ENCODE measurements at places on chromosomes 1 and 21. TPM values are rescaled to one million over a fixed set of nuclear protein-coding genes. Genes with fewer than 3 reads are reported as not detected.
A peak's percentile ranks its signal among the peaks of the same experiment; 100 is the strongest.

DNA sequence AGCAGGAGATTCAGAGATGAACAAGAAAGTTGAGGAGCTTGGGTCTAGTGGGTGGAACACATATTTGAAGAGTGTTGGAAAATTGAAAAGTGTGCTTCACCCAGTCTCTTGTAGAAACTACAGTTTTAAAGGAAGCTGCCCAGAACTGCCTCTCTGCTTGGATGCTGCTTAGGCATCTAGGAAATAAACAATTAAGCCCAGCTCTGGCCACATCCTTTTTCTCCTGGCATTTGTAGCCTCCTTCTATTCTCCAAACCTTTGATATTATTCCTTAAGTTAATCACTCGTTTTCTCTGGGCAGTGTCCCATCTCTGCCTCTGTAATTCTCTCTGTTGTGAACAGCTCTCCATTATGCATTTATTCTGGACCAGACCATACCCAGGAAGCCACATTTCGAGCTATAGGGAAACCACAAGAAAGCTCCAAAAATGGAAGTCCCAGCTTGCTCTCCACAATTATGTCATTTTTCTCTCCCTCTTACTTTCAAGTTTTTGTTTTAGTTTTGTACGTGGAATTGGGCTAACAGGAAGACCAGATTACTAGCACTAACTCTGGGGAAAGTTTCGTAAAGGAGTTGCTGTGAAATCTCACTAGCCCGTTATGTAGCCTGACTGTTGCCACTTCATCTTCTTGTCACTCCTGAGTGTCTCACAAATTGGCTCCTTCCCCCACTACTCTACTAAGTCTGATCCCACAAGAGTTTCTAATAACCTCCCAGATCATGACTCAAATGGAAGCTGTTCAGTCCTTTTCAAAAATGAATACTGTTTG, 102.2 kb downstream of the NTMT2 start:
- peak; percentile 57 for DNase-seq

GRCh38 chr21:37862536-37862935, 53.7 kb downstream of the KCNJ6 start:
- peak; percentile 42 for DNase-seq

GRCh38 chr1:54121482-54122134, 31.2 kb downstream of the CDCP2 start:
- DNase-seq, result peak; percentile 58

- DNase-seq, result no peak
Observed at GRCh38 chr21:46489162-46489663, 30.5 kb downstream of the DIP2A start.

GRCh38 chr21:35529171-35529863, 480.2 kb upstream of the RUNX1 start:
- peak; percentile 64 for DNase-seq

DNA sequence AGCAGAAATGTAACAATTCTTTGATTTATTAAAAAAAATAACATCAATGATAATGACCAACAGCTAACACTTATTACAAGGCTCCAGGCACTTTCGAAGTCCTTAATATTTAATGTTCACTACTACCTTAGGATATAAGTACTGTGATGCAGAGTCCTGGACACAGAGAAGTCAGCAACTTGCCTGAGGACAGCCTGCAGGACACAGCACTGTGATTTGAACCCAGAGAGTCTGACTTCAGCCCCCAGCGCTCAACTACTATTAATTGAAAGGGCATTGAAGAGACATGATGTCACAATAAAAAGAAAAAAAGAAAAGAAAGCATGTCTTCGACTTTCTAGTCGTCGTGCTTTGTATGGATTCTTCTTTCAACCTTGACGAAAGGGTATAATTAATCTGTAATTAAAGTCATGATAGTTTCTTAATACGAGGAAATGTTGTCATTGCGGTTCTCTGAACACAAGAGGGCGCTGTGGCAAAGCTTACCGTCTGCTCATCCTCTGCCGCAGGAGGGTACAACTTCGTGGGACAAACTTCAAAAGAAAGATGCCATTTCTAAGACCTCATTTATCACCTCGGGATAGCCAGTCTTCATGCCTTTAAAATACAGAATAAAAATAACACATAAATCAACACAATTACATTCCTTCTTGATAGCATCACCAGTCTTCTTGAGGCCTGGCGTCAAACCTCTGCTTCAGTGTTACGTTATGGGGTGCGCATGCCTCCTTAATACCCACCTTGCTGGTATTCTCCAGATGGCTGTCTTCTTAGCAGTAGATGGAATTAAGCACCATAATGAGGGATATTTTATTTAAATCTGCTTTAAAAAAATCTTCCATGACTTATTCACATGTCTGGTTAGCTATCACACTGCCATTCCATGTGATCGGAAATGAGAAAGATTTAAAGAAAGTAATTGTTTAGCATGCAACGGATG, 240.1 kb downstream of the DISC1 start:
- peak; percentile 52 for DNase-seq

HES3 gene
- total RNA-seq, result not detected

TESK2 gene
- 2.3 TPM for total RNA-seq

ESPN gene
- 0.10 TPM for total RNA-seq

SLC30A2 gene
- total RNA-seq, result not detected

LAD1 gene
- total RNA-seq, result not detected

Data from RPMI7951 (cell line).